CD4-positive, alpha-beta T cell treated with Interferon alpha-2 for 1 hour (primary cell): ENCODE measurements at places on chromosomes 7 and 10.
A peak's percentile ranks its signal among the peaks of the same experiment; 100 is the strongest.

DNA sequence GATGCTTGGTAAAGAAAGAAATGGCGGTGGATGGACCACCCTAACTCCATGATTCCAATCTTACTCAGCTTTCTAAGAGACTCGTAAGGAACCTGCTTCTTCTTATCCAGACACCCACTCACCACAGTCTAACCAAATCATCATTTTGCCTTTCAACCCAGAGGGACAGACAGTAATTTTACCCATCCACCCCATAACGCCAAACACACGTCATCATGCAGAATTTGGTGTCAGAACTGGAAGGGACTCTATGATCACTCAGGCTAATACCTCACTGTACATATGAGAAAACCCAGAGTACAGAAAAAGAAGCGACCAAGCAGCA, 388 bp downstream of the ECD start:
- peak; percentile 12 for DNase-seq

DNA sequence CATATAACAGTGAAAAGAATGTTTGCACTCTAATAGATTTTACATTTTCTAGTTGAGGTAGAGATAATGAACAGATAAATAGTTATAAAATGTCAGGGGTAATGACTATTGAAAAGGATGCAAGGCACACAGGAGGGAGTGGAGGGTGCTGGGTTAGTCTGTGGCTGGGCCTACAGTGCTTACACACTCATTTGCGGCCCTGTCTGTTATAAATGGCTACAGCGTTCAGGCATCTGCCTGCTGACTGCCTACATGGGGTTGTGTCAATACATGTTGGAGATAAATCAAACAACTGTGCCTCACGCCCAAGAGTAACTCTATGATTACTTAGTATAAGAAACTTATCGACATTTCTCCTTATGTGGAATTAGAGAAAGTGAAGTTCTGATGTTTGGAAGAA, 313.3 kb downstream of the ACTR3B start:
- DNase-seq = no peak

- DNase-seq = no peak
Measured at GRCh38 chr10:74342991-74343390, 192.0 kb downstream of the ADK start.

GRCh38 chr7:106279425-106280197, 5.2 kb downstream of the NAMPT start:
- DNase-seq = peak; percentile 19

- DNase-seq = no peak
Measured at GRCh38 chr7:80255656-80256055, 121.0 kb downstream of the GNAI1 start.

GRCh38 chr7:20198260-20198659, 18.9 kb downstream of the MACC1 start:
- no peak for DNase-seq

- DNase-seq = no peak
Measured at GRCh38 chr10:84523526-84523925, 195.1 kb downstream of the CCSER2 start.

DNA sequence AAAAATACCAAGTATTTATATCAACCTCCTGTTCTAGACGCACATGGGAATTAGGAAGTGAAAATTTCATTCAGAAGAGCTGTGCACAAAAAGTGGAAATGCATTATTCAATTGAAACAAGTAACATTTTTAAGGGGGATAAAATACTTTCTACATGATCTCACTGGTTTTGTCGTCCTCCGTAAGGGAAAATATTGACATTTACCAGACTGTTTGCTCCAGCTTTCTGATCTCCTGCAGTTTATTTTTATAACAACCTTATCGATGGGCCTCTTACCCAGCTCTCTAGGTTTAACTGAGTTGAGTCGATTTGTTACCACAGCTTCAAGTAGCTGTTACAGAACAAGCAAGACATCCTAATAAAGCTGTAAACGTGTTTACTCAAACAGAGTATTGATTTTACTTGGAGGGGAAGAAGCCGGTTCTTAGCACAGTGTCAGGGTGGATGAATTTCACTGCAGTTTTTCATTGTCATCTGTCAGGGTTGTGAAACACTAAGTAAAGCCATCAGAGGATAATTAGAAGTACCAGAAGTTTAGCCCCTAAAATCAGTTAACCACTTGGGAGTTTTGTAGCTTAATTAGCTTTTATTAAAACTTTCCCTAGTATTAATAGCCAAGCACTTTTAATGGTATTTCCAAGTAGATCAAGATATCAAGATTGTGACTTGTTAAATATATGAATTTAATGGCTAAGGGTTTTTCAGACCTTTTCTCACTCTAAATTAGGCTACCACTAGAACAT, 142.6 kb upstream of the KAT6B start:
- DNase-seq = no peak
